Activated naive CD8-positive, alpha-beta T cell treated with anti-CD3 and anti-CD28 coated beads, Interleukin-2, amount 10 ng/mL, durations not matched to agents 7 days and 5 days (primary cell): ENCODE measurements at places on chromosomes 5 and 9.

GRCh38 chr5:10581424-10581748 lies 17.5 kb downstream of the ANKRD33B start:
- DNase-seq = no peak

DNA sequence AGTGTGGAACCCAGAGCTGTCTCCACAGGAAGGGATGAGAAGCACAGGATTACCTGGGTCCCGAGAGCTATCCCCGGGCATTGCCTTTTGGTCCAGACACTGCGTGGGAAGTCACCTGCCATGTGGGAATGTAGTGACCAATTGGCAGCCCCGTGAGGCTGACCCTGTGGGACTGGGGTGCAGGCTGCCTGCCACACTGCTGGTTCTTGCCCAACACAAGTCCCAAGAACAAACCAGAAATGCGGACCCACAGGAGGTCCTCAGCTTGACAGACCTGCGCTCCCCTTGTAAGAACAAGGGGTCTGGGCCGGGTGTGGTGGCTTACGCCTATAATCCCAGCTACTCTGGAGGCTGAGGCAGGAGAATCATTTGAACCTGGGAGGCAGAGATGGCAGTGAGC lies 2.4 kb upstream of the FGD3 start:
- no peak for DNase-seq

GRCh38 chr5:21685522-21685921 lies 1167.6 kb downstream of the CDH12 start:
- DNase-seq = no peak

DNA sequence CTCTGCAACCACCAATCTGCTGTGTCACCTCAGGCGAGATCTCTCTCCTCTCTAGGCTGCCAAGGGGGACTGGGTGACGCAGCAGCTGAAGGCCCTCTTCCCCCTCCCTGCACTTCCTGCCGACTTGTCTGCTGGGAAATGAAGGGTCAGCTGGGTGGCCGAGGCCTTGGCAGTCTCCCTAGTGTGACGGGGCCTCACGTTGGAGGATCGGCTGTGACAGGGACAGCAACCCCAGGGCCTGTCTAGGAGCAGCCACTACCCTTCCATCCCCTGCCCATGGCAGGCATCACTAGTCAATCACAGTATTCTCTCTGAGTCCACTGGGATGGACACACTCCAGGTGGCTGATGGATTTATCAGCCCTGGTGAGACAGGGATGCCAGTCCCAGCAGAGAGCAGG lies 107.3 kb upstream of the SARDH start:
- no peak for DNase-seq

DNA sequence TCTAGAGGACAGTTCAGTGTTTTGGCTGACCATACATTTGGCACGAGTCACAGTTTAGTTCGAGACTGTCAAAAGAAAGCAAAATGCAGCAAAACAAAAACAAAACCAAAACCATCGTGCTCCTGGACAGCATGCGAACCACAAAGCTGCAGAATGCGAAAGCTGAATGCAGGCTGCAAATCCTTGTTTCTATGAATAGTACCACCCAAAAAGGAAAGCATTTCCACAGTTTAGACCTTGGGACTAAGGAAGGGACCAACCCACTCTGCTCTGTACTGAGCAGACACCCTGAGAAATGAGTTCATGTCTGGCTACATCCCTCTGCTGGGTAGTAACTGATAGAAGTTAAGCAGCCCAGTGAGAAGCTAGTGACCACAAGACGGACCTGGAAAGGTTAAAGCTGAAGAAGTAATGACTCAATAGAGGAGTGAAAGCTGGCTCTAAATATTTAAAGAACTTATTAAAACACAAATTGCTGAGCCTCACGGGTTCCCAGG lies 3.9 kb downstream of the GCNT4 start:
- DNase-seq = no peak

DNA sequence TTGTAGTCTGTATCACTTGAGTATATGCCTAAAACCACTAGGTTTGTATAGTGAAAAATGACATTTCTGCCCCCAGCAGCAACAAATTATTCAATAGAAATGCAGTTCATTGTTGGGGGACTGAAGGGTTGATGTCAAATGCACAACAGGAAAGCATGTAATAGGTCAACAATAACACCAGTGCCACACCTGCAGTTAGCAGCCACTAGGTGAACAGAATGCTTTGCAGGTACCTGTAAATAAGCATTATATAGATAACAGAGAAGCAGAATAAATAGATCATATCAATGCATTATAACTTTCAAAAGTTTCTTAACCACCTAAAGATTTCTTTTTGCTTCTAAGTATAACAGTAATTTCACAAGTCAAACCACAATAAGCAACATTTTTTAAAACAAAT lies 435.9 kb upstream of the DMAC1 start:
- no peak for DNase-seq

GRCh38 chr9:114187827-114188226 lies 32.5 kb downstream of the COL27A1 start:
- DNase-seq = no peak

DNA sequence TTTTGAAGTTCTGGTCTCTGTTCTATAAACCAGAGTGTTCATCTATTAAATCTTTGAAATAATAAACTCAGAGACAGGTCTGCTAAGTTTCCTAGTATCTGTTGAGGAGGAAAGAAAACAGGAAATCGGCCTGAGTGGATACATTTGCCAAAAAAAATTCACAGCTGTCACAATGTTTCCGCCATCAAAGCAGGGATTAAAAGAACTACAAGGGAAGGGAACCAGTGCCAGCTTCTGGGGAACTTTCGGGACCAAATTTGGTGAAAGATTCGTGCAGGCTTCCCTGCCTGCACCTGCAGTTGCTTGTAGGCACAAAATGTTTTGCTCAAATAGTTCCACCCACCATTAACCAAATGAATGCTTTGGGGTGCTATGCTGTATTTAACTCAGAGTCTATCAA lies 267.5 kb downstream of the MSX2 start:
- DNase-seq = no peak
